Motor neuron (in vitro differentiated cells): ENCODE measurements at places on chromosomes 11 and 22. TPM values are rescaled to one million over a fixed set of nuclear protein-coding genes. Genes with fewer than 3 reads are reported as not detected.

GRCh38 chr11:123700772-123701171, 40.7 kb downstream of the ZNF202 start:
- ATAC-seq: no peak

- ATAC-seq: no peak
Measured at GRCh38 chr11:9716275-9717039, 52.6 kb downstream of the SWAP70 start.

DNA sequence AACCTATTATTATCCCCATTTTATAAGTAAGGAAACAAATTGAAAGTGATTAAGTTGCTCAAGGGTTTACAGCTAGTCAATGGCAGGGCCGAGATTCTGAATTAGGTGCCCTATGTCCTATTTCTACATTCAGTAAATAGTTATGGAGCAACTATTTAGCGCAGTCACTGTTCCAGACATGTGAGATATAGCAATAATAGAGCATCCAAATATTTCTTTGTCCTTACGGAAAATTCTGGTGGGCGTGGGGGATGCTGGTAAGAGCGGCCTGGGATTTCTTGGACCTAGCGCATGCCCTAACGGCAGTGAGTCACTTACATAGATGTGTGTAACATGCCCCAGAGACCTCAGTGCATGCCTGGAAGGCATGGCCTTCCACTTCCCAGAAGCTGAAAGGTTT, 4.4 kb downstream of the DTX4 start:
- no peak for ATAC-seq

Gene EIF3L
- 367 and 390 TPM in 2 replicates for total RNA-seq

DNA sequence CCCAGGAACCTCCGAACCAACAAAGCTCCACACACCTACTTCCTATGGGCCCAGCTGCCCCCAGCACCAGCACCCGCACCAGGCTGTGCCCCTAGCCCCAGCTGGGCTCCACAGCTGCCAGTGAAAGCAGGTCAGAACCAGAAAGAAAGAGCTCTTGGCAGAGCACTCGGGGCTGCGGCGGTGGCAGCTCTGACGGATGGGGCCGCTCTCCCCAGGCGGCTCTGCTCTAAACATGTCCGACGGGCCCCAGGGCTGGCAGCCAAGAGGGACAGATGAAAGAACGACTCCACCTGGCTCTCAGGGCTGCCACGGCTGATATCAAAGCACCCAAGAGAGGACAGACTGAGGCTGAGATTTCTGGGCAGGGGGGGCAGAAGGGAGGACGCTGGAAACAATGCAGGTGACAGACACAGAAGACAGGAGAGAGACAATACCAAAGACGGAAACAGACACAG, 25.7 kb downstream of the LRFN4 start:
- ATAC-seq: no peak

- ATAC-seq: no peak
Measured at GRCh38 chr11:82937554-82937953, 36.0 kb downstream of the DDIAS start.

- peak; percentile 69 for ATAC-seq
Measured at GRCh38 chr11:122229481-122230384, 113.7 kb upstream of the BLID start.

DNA sequence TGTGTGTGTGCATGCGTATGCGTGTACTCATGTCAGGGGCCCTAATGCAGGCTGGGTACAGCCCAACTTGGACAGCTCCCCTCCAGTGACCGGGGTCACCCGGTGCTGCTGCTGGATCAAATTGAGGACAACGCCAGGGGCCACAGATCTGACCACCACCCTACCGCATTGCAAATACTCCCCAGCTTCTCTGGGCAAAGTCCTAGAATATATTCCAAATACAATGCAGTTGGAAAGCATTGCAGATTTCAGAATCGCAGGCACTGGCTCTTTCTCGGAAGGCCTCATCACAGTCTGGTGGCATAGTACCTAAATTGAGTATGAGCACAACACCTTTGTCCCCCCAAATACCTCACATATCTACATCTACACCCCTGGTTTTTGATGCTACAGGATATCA, 43.2 kb downstream of the MYO7A start:
- no peak for ATAC-seq

- no peak for ATAC-seq
Measured at GRCh38 chr11:122146475-122146874, 30.5 kb upstream of the BLID start.

DNA sequence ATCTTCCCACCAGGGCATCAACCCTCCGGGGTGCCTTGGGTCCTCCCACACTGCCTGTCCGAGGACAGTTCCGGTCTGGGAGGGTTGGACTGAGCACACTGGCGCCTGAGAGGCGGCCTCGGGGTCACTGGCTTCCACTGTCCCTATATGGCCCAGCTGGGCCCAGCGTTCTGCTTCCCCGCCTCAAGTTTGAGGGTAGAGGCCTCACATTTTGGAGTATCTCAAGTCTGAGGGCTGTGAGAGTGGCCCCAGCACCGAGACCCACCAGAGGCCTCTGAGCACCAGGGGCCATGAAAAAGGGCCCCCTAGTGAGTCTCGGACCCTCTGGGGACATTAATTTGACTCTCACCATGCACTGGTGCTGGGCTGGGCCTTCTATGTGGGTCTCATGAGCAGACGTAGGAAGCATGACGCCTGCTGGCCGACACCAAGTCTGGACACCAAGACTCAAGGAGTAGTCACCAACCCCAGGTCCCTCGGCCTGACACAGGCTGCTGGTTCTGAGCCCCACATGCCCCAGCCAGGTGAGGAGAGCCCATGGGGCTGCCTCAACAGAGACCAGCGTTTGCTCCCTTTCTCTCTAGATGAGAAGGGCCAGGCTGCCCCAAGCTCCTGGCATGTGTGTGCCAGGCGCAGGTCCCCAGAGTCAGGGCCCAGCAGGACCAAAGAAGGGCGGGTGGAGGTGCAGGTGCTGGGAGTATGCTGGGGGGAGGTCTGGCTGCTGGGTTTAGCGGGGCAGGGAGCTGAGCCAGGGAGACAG, 27.5 kb downstream of the ARVCF start:
- ATAC-seq: no peak

Gene PGA5
- not detected in 2 replicates for total RNA-seq

DNA sequence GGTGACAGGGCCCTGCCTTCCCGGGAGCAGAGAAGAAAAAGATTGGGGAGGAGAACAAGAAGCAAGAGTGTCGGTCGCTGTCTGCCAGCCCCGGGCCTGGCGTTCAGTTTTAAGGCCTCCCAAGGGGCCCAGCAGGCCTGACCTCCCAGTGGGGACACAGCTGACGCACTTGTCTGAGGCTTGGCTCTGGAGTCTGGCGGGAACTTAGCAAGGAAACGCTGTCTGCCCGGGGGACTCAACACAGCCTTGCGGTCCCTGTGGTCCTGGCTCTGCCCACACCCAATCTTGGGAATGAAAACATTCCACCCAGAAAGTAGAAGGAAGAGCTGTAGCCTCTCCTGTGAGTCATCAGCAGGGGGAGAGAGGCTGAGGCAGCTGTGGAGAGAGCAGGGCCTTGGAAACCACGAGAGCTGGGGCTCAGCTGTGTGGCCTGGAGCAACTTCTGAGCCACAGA, 54.4 kb downstream of the TRAF6 start:
- peak; percentile 98 for ATAC-seq

Gene DRICH1
- total RNA-seq: 0.16 TPM in 1 of 2 replicates, not detected in the other

Gene PANX2
- total RNA-seq: 1.3 and 2.2 TPM in 2 replicates

Gene SERPING1
- total RNA-seq: 27.7 and 35.1 TPM in 2 replicates

- no peak for ATAC-seq
Measured at GRCh38 chr22:25722626-25723025, 19.4 kb upstream of the MYO18B start.

DNA sequence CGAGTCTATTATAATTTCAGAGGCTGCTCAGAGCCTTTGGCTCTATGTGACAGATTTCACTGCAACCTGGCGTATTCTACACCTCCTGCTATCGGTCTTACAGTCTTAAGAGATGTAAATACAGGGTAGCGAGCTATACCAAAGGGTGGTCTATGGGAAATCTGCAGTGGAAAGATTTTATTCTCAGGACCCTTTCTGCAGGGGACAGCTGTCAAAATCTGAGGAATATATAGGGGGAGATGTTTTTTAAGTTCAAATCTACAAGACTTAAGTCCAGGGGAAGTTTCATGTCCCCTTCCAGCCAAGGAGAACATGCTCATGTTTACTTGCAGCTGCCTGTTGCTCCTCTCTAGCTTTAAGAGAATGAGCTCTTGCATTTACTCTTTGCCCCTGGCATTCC, 62.7 kb downstream of the MICAL2 start:
- no peak for ATAC-seq

GRCh38 chr11:44018127-44018521, 29.7 kb upstream of the ACCSL start:
- ATAC-seq: peak; percentile 24

DNA sequence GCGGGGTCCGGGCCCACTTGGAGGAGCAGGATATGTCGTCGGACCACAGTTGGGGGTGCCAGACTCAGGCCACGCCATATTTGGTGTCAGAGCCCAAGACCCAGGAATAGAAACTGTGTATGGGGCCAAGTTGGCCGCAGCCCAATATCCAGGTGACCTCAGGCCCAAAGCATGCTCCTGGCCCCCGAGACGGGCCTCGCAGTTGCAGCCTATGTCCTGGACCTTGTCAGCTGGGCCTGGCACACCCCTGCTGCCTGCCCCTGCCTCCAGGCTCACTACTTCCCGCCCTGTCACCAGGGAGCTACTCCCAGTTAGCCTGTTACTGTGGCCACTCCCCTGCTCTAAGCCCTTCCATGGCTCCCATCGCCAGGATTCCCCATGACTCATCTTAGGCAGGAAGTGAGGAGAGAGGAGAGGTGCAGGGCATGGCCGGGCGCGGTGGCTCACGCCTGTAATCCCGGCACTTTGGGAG, 23.1 kb downstream of the A4GALT start:
- peak; percentile 52 for ATAC-seq

Gene CECR2
- total RNA-seq: 7.4 and 8.7 TPM in 2 replicates

Gene SYT7
- 8.8 and 10.5 TPM in 2 replicates for total RNA-seq

DNA sequence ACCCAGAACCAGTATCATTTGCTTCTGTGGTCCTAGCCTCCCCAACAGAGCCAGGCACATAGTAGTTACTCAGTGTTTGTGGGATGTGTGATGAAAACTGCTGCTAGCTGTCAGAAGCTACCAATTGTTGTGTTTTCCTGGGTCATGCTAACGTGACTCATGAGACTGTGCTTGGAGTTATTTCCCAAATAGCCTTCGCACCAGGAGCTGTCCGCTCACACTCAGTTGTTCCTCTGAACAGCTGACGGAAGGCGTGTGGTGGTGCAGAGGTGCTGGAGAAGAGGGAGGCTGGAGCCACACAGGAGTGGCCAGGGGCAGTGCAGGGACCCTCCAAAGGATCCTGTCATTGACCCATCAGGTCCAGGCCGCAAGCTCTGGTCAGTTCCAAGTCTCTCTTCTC, 53.9 kb upstream of the TBCEL start:
- no peak for ATAC-seq

- ATAC-seq: no peak
Measured at GRCh38 chr11:69287968-69288882, 5.7 kb upstream of the MYEOV start.

DNA sequence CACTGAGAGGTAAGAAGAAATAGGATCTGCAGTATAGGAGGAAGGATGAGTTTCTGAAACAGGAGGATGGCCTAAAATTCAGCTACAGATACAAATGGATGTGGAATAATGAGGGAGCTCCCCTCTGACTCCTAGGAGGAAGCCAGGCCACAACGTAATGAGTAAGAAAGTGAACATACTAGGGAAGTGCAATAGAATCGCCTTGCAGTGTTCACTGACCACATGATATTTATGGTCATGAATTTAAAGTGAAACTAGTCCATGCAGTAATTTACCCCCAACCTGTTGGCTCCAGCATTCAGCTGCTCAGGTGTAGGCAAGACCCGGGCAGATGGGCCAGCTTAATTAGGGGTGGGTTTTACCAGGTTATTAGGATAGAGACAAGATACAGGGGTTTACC, 101.7 kb downstream of the DEUP1 start:
- no peak for ATAC-seq

Gene MYBPC3
- not detected in 2 replicates for total RNA-seq

GRCh38 chr22:20281891-20282290, 13.8 kb upstream of the RTN4R start:
- no peak for ATAC-seq

GRCh38 chr11:77104727-77105126, 2.1 kb downstream of the OMP start:
- no peak for ATAC-seq

GRCh38 chr11:9141186-9141585, 49.8 kb upstream of the SCUBE2 start:
- ATAC-seq: no peak

DNA sequence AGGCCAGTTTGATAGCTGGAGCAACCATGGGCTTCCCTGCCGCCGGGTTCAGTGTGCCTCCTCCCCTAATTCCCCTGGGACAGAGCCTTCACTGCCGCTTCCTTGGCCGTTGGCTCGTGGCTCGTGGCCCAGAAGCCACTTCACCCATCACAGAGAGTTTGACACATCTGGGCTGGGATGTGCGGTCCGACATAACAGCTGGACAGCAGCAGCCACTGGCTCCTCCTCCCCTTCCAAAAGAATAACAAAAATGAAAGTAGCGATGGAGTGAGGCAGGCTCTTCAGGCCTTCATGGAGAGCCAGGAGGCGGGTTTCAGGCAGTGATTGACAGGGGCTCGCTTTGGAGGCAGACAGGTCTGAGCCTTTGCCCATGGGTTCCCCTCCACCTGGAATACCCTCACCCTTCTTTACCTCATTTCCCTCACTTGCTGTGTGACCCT, 8.2 kb downstream of the CREB3L1 start:
- no peak for ATAC-seq

GRCh38 chr11:117874253-117874909, 2.1 kb downstream of the FXYD6 start:
- ATAC-seq: no peak

Gene TLCD5
- total RNA-seq: 11.3 and 12.1 TPM in 2 replicates

DNA sequence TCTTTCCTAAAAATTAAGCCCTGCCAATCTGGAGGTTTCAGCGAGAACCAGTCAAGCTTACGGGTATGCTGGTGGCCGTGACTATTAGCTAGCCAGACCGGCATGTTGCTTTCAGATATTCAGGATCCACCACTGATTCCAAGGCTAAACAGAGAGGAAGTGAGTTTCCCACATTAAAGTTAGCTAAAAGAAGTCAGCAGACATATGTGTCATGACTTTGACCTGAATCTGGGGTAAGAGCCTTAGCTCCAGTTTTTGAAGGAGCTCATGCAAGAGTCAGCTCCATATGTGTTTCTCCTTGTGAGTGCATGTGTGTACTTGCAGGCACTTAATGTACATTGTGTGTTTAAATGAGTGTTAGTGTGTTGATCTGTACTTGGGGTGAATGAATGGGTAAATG, 1.4 kb downstream of the ZFPL1 start:
- ATAC-seq: no peak

Gene CRYBB3
- total RNA-seq: not detected in 2 replicates

GRCh38 chr11:17639781-17640180, 79.6 kb upstream of the MYOD1 start:
- no peak for ATAC-seq
